ENCODE measurements at places on chromosomes 13 and 19.

- DNase-seq, result no peak
Observed at GRCh38 chr19:57935731-57936130, 529 bp upstream of the ZNF418 start.

GRCh38 chr13:21219036-21219381, 42.6 kb downstream of the MRPL57 start:
- no peak for DNase-seq

DNA sequence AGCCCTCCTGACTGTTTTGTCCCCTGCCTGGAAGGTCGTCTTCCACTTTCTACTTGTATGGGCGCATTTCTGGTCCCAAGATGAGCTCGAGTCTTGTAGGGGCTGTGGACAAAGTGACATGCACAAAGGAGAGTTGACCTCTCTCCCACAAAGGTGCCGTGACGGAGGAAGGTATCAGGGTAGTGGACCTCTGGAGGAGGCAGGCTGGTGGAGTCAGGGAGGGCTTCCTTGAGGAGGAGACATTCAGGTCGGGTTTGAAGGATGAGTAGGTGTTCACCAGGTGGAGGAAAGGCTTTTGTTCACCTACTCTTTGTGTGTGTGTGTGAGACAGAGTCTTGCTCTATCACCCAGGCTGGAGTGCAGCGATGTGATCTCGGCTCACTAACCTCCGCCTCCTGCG, 1.7 kb downstream of the CYTH2 start:
- DNase-seq, result no peak

- DNase-seq, result no peak
Observed at GRCh38 chr13:93388701-93389100, 162.1 kb downstream of the GPC6 start.

DNA sequence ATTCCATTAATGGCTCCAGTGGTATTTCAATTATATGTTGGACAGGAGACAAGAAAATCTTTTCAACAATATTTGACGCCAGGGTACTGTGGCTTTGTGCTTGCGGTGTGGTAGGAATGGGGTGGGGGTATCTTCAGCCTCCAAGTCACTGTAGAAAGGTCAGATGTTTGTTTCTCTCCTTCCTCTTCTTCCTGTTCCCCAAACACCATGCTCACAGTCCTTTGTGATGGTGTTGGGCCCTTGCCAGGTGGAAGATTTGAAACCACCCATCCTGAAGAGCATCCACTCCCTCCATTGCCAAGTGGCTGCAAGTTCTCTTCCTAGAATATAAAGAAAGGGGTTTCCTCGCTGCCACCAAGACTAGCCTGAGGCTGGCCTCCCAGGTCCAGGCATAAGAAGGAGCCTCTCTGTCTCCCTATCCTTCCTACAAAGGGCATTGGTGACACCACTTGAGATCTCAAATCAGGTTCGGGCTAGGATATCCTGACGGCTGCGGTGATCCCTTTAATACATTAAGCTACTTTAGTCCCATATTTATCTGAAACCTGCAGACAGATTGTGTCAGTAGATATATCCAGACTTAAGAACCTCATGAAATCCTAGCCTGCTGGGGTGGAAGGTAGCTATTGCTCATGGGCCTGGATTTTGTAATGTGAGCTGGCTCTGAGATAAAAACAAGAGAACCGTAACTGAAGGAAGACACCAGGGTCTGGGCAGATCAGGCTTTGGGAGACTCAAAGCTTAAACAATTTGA, 64.3 kb upstream of the SIAH3 start:
- peak; percentile 33 for DNase-seq

GRCh38 chr19:48397263-48398101, 4.0 kb downstream of the GRIN2D start:
- DNase-seq, result no peak

GRCh38 chr19:13817615-13818371, 22.6 kb downstream of the ZSWIM4 start:
- no peak for DNase-seq

- no peak for DNase-seq
Observed at GRCh38 chr13:31956980-31957644, 74.5 kb upstream of the FRY start.

DNA sequence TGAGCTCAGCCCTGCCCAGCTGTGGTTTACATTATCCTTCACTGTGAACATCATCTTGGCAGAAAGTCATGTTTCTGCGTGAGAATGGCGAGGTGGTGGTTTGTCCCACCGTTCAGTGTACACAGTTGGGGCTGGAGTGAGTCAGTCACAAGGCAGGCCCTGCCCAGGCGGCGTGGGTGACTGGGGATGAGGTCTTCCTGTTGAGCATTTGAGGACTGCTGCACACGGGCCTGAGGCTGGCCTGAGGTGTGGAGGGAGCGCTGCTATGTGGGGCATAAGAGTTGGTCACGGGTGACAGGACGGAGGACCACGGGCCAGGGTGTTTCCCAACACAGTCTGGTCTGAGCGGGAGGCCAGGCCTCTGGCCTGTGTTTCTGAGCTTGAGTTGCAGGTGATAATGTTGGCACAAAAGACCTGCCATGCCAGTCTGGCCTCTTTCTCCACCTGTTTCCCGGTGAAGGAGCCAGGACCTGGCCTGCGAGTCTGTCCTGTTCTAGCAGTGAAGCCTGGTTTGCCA, 13.4 kb upstream of the C19orf33 start:
- DNase-seq, result no peak

DNA sequence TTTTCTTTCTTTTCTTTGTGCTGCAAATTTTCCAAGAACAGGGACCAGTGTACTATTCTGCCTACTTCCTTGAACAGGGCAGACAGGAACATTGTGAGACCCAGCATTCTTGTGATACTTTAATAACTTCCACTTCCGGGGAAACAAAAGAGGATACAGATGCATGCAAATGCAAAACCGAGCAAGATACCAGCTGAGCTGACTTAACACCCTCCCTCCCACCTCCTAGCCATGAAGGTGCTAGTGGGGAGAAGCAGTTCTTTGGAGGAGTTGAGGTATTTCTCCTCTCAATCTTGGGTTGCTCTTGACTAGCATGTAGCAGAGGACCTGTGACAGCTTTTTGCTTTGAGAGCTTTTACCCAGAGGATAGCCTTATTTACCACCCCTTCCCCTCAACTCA, 111.2 kb downstream of the KLF5 start:
- DNase-seq, result no peak

DNA sequence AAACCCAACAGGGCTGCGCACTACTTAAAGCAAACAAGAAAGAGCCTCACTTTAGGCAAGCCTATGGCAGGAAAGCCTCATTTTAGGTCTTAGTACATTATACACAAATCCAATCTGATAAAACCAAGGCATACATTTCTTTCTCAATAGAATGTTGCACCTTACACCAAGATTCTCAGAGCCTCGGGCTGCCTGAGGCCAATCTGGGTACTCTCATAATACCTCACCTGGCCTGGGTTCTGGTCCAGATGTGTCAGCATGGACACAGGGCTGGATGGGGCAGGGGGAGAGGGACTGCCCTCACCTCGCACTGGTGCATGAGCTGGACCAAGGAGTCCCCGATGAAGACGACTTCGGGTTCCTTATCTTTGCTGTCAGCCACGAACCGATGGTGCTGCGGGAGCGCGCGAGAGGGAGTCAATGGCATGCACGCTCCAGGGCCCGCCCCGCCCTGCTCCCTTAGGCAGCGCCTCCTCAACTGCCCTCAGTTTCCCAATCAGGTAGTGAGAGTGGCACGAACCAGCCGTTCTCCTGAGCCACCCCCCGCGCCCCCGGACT, at the start of gene PRR19:
Gene PRR19 (plus strand): TSS at position 487 of the 558 bp plus-strand sequence. CDS start 7,453 bp downstream, outside the sequence.
- no peak for DNase-seq

- DNase-seq, result no peak
Observed at GRCh38 chr19:51458051-51458645, at the start of gene SIGLEC8. TSS of gene SIGLEC8 (minus strand) at chr19:51458454. CDS start at chr19:51458387, 67 bp downstream.

- DNase-seq, result no peak
Observed at GRCh38 chr13:36518707-36519106, 86.4 kb downstream of the CCNA1 start.

- DNase-seq, result no peak
Observed at GRCh38 chr19:14473978-14474578, 1.1 kb downstream of the PTGER1 start.

DNA sequence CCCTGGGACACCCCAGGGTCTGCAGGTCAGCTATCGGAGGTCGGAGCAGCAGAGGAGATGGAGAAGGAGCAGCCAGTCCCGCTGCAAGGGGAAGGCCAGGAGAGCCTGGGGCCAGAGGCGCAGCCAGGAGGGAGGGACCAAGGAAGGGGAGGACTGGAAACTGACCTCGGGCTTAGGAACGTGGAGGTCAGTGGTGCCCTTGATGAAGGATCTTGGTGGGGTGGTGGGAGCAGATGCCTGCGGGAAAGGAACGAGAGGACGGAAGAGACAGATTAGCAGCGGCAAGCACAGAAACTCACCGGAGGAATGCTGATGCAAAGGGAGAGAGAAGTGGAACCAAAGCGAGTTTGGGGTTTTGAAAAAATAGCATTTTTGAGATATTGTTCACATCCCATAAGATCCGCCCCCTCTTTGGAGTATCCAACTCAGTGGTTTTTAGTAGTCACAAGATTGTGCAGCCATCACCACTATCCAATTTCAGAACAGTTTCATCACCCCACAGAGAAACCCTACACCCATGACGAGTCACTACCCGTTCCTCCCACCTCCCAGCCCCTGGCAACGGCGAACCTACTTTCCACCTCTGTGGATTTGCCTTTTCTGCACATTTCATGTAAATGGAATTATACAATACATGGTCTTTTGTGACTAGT, 22.1 kb downstream of the PLEKHF1 start:
- DNase-seq, result no peak
